ENCODE measurements at places on chromosomes 11 and 22.
A peak's percentile ranks its signal among the peaks of the same experiment; 100 is the strongest.

DNA sequence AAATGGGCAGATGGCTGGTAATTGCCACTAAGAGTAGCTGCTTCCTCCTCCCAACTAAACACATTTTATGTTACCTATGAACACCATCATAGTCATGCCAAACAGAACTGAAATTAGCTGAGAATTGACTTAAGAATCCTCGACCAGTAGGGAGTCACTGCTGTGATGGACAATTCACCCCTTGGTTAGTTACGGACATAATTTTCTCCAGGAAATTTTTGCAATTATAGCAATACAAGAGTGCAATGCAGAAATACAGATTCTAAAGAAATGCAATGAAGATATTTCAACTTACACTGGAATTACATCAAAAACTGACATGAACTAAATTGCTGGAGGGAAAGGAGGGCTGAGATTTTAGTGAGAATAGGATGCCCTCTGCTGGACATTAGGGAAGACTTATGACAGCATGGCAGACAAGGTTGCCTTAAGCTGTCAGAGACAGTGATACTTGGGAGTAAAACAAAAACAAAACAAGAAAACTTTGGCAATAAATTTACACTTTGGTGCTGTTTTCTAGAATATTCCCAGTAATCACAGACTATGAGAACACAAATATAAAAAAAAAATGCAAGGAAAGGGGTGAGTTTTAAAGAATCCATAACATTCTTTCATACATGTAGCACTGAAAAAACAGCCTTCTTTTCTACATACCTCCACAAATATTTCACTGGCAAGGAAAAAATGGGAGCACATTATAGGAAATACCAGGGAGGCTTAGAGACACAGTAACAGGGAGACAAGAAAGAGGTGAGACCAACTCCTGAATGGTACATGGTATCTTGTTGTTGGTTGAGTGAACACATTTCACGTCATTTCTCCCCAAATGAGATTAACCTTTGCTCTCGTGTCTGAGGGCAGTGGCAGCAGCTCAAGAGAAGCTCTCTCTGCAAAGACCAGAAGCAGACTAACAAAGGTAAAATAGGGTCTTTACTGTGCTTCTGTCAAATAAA lies 11.2 kb upstream of the PPP2R1B start:
- DNase-seq, result peak; percentile 84

DNA sequence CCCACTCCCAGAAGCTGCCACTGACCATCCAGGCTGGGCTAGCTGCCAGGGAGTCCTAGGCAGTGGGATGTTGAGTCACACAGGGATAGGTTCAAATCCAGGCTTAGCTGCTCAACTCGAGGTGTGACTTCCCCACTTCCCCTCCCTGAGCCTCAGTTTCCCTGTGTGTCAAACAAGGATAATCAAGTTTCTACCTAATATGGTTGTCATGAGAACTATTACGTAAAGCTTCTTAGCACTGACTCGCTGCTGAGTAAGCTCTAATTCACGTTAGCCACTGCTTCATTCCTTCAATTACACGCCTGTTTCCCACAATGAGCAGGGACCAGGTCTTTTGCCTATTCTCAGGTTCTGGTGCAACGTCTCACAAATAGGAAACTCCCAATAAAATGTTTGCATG lies 67.7 kb downstream of the SEZ6L start:
- peak; percentile 4 for DNase-seq

DNA sequence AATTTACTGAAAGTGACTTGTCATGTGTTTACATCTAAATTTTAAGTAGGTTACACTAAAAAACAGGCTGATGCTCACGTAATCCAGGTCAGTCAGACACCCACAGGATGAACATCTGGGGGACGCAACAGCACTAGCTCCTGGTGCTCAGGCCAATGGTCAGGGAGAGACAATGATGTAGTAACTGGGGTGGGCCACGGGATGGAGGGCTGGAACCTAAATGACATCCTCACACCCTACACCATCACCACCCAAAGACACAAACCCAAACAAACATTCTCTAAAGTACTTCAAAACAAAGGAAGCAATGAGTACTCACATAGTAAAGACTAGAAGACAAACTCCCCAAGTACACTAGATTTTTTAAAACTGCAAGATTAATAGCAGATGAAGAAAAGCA lies 53.5 kb upstream of the SLC25A1 start:
- no peak for DNase-seq

DNA sequence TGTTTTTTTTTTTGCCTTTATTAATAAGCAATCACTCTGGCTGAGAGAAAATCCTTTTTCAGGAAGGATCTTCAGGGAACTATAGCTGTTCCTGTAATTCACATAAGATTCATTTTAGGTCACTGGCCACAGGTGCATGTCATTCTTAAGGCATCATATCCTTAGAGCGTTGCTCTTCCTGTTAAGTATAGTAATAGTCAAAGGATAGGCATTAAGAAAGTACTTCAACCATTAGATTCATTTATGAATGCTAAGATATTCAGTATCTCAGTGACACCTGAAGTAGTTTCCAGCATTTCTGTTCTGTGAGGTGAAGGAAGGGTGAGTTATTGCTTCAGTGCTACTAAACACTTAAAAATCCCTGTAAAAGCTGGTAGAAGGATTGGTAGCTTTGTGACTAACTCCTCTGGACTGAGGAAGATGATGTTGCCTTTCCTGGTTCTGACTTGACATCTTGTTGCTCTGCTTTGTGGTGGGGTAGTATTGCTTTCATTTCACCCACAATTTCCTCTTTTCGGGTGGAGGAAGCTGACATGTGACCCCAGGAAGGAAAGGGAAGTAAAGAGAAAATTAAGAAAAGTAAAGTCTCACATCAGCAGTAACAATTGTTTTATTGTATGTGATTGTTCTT lies 34.7 kb downstream of the RNF169 start:
- peak; percentile 42 for DNase-seq

- DNase-seq, result no peak
Observed at GRCh38 chr11:90310210-90310609, 87.4 kb upstream of the CHORDC1 start.

GRCh38 chr11:108796551-108796950 lies 131.7 kb downstream of the DDX10 start:
- no peak for DNase-seq

DNA sequence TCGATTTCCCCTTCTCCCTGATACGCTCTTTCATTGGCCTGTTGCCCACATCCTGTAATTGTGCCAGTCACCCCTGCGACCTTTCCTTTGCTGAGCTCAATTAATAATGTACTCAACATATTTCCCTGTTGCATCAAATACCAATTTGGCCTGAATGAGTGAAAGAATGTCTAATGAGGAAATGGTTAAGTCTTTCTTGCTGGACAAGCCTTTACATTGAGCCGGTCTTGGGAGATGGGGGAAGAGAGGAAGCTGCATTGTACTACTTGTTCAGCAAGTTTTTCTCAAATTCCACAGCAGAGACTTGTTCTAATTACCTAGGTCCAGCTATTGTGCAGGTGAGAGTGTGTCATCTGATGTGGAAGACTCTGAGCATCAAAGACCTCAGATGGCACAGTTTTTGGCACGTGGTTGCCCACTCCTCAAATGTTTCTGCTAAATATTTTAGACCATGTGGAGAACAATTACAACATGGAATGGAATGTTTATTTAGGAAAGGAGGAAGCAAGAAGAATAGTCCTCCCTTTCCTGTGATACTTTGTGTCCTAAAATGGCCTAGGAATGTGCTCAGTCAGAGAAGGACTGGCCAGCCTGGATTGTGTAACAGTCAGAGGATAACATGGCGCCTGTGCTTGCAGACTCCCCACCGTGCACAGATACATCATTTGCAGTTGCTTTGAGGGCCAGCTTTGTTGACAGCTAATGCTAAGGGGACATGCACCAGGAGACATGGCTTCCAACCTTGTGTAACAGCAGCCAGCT lies 129.5 kb upstream of the E2F8 start:
- DNase-seq, result peak; percentile 59

GRCh38 chr22:22167791-22168189 lies 76.8 kb upstream of the VPREB1 start:
- DNase-seq, result no peak

GRCh38 chr11:128662076-128662475 lies 31.8 kb upstream of the FLI1 start:
- no peak for DNase-seq

GRCh38 chr22:38494939-38495338 lies 11.2 kb downstream of the DDX17 start:
- no peak for DNase-seq

DNA sequence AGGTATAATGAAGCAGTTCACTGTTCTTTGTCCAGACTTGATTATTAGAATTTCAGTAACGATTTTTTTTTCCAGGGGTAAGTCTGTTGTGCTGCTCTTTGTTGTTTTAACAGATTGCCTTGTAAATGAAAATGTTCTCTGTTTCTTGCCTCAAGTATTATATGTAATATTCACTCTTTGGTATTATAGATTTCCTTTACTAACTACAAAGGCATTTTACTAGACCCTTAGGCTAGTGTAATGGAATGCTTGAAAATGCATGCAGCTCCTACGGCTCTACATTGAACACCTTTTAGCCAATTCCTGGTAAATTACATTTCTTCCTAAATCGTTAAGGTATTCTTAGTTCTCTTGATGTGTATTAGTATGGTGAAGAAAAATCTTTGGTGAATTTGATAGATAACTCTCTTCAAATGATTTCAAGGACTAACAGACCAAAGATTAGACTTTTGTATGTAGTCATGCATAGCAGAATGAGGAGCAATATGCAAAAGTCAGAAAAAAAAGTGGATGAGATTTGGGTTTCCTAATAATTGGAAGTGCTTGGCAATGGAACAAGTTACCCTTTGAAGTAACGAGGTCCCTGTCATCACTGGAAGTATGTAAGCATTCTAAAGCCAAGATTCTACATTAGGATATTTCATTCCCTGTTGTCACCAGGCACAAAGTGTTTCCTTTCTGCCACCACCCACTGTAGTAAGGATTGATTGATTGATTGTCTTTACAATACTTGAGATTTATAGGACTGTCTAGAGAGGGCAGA lies 113.1 kb downstream of the DBX1 start:
- DNase-seq, result no peak

- no peak for DNase-seq
Observed at GRCh38 chr22:32130464-32130863, 28.6 kb downstream of the C22orf42 start.

DNA sequence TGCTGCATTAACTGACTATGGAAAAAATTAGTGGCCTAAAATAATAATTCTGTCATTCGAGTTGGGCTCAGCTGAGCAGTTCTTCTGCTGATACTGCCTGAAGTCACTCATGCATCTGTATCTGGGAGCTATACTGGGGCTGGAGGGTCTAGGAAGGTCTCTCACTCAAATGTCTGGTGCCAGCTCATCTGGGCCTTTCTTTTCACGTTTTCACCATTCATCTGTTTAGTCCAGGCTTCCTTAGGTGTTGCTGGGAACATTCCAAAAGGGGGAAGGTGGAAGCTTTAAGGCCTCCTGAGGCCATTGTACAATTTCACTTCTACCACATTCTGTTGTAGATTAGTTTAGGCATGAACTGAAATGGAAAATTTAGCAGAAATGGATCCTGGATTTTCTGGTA lies 28.0 kb downstream of the YAP1 start:
- no peak for DNase-seq

- no peak for DNase-seq
Observed at GRCh38 chr11:100981196-100981824, 148.3 kb downstream of the PGR start.

DNA sequence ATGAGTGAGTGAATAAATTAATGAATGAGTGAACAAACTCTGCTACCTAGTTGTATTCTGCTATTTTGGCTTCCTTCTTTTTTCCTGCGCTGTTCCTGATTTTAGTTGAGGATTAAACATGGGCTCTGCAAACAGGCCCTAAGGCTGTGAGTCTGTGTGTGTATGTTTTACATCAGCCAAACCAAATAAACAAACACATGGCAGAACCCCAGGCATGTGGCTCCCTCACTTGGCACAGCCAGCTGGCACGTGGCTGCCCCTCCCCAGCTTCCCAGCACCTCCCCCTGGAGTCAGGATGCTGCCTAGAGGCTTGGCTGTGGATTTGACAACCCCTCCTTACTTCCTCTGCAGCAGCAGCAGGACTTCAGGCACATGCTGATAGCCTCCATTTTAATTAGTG lies 593.2 kb downstream of the INSC start:
- DNase-seq, result peak; percentile 48

GRCh38 chr11:134864968-134865305 lies 452.9 kb upstream of the B3GAT1 start:
- no peak for DNase-seq

DNA sequence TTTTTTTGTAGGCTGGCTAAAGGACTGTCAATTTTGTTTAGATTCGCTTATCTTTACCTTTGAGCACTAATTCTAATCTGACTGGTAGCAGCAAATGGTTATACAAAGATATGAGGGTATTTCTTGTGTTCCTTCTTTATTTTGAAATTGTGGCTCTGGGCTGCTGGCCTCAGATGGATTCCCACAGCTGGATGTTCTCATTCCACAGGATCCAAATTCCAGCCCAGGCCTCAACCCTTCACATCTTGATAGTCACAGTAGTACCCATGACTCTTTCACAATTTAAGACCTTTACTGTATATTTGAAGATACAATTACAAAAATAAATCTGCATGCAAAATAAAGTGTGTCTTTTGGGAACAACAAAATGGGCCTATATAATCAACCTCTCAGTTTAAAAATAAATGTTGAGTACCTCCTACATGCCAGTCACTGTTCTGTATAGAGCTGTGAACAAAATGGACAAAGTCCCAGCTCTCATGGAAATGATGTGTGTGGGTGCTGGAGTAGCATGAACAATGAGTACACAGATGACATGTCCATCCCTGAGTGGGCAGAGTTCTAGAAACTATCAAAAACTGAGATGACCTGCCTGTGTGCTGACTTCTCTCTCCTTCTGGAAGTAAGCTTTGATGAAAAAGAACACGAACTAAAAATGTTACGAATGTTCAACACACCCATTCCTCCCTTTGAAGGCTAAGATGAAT lies 51.7 kb upstream of the FBXO3 start:
- no peak for DNase-seq

DNA sequence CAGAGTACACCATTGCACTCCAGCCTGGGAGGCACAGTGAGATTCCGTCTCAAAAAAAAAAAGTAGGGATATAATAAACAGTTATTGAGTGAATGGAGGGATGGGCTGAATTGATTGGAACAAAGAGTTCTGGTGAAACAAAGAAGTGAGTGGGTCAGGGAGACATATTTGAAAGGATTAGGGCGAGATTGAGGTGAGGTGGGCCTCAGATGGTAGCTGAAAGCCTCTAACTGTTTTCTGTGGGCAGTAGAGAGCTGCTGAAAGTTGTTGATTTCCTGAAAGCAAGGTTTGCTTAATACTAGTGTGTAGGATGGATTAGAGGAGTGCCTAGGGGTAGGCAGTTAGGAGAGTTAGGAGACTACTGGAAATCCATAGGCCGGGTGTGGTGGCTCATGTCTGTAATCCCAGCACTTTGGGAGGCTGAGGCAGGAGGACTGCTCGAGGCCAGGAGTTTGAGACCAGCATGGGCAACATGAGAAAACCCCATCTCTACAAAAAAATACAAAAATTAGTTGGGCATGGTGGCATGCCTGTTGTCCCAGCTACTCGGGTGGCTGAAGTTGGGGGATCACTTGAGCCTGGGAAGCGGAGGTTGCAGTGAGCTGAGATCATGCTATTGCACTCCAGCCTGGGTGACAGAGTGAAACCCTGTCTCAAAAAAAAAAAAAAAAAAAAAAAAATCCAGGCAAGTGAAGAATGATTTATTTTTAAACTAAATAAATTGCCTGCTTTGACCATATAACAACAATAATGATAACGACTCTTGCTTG lies 41.4 kb upstream of the PTPRJ start:
- no peak for DNase-seq

- DNase-seq, result no peak
Observed at GRCh38 chr11:19218216-19218615, 16.4 kb upstream of the CSRP3 start.

GRCh38 chr22:39087881-39088684 lies 9.0 kb upstream of the APOBEC3H start:
- DNase-seq, result no peak

GRCh38 chr11:72605973-72606747 lies 68.1 kb downstream of the PDE2A start:
- DNase-seq, result no peak

Measured in astrocyte of the spinal cord (primary cell).